Activated CD4-positive, alpha-beta memory T cell treated with anti-CD3 and anti-CD28 coated beads for 36 hours (primary cell): ENCODE measurements at places on chromosomes 1 and 21.

GRCh38 chr1:185816460-185816859, 82.3 kb downstream of the HMCN1 start:
- no peaks in the 10 kb centered on the region for H3K36me3 ChIP-seq
- H3K4me3 ChIP-seq = no peak overlapping the region
- H3K4me1 ChIP-seq = no peaks in the 10 kb centered on the region
- peaks cover 3% of the 10 kb centered on the region for H3K27me3 ChIP-seq

DNA sequence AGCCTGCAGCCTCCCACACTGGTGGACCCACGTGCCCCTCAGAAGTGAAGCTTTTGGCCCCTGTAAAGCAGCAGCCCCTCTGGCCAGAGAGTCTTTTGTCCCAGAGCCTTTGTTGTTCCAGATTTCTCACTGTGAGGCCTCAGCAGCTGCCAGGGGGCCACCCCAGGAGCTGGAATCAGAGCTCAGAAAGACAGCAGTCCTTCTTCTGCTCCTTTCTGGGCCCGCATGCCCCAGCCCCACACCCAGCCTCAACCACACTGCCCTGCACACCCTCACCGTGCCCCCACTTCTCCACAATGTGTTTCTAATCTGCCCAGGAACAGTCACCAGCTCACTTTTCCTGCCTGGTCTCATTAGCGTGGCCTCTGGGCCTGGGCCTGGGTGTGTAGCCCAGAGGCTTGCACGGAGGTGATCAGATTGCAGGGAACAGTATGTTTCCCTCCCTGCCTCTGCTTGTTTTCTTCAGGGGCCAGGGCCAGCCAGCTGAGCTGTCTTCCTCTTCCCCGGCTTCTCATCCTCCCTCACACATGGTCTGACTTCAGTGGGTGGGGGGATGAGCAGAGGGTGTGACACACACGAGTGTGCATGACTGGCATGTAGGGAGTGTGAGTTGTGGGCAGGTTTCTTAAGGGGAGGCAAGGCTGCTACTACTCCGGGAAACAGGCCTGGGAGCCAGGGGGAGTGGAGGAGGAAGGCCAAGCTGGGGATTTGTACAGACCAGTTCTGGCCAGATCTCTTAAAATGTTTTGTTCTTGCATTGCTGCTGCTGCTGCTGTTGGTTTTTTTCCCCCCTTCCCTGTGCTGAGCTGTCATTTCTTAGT, 82.5 kb upstream of the ZNF648 start:
- H3K4me1 ChIP-seq = peaks cover 8% of the 10 kb centered on the region
- peaks cover 4% of the 10 kb centered on the region for H3K27me3 ChIP-seq
- H3K4me3 ChIP-seq = no peak overlapping the region
- H3K27ac ChIP-seq = no peak overlapping the region

DNA sequence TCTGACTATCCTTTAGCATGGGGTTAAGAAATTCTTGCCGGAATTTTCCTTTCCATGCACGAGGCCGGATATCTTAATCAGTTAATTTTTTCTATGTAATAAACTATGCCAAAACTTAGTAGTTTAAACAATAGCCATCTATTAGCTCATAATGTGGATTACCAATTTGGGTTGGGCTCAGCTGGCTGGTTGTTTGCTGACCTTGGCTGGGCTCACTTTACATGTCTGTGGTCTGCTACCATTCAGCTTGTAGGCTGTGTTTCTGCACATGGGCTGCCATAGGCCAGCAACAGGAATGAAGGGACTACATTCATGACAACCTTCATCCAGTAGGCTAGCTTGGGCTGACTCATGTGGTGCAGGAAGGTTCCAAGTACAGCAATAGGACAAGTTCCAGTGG, 56.0 kb upstream of the NTPCR start:
- no peaks in the 10 kb centered on the region for H3K27me3 ChIP-seq
- no peak overlapping the region for H3K27ac ChIP-seq
- no peak overlapping the region for H3K4me3 ChIP-seq
- H3K4me1 ChIP-seq = peaks cover 3% of the 10 kb centered on the region

GRCh38 chr1:194277927-194278326, 1091.5 kb upstream of the B3GALT2 start:
- H3K36me3 ChIP-seq = no peaks in the 10 kb centered on the region
- H3K27ac ChIP-seq = no peak overlapping the region
- no peak for DNase-seq
- no peaks in the 10 kb centered on the region for H3K27me3 ChIP-seq
- no peak overlapping the region for H3K4me3 ChIP-seq

DNA sequence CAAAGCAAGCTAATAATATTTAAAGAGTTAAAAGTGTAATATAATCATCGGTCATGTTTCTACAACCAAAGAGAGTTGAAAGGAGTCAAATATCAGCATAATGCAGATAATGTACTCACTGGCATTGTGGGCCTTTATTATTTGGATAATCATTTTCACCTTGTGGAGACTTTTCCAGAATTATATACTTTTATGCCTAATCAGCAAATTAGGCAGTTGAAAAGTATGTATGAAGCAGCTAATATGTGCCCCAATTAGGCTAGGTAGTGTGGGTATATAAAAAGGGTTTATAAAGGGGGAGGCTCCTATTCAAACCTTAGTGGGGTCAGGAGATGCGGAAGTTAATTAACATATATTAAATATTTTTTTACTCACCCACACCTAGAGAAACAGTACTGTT, 102.8 kb upstream of the HNRNPU start:
- H3K27me3 ChIP-seq = no peaks in the 10 kb centered on the region
- no peak overlapping the region for H3K27ac ChIP-seq
- no peaks in the 10 kb centered on the region for H3K36me3 ChIP-seq
- H3K4me3 ChIP-seq = no peak overlapping the region

DNA sequence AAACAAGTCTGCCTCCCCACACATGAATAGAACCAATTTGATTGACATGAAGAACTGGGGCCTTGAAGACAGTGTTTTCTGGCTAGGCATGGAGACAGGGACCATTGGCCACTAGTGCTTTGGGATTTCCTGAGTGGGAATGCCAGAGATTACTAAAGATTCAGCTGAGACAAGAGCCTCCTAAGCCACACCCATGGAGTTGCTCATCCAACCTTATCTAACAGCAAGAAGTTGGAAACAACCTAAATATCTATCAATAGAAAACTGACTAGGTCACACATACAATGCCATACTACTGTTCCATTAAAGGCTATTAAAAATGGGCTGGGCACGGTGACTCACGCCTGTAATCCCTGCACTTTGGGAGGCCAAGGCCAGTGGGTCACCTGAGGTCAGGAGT, 184.1 kb downstream of the ZBTB18 start:
- H3K27me3 ChIP-seq = peaks cover 5% of the 10 kb centered on the region
- H3K4me3 ChIP-seq = no peak overlapping the region
- no peak overlapping the region for H3K27ac ChIP-seq
- no peak for DNase-seq

DNA sequence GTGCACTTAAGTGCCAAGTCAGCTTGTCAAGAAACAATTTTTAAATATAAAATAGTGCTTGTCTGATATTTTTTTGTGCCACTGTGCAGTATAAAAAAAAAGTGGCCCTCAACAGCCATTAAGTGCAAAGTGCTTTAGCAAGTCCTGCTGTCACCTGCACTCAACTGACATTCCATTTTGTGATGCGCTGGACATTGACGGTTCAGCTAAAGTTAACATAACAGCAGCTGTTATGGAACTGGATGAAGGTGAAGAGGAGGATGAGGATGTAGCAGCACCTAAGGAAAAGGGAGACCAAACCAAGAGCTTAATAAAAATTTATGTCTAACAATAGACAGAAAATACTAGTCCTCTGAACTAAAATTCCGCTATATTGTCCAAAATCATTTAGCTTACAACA, 7.3 kb upstream of the RBM34 start:
- H3K36me3 ChIP-seq = peaks cover 21% of the 10 kb centered on the region
- H3K27ac ChIP-seq = no peak overlapping the region
- no peaks in the 10 kb centered on the region for H3K4me1 ChIP-seq
- DNase-seq = no peak
- H3K4me3 ChIP-seq = no peak overlapping the region

DNA sequence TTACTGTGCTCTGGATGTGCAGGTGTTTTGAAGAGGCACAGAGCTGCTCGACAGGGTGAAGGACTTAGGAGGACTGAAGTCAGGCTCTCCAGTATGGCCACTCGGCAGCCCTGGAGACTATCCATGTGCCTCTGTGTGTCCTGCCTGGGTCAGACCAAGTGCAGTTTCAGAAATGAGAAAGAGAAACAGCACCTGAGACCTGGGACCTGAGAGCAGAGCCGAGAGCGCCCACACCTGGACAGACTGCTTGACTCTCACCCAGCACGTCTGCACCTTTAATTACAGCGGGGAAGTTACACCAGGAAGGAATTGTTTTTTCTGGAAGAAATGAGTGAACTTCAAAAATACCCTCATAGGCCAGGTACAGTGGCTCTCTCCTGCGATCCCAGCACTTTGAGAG, 59.7 kb upstream of the COL6A1 start:
- DNase-seq = no peak
- peaks cover 15% of the 10 kb centered on the region for H3K4me1 ChIP-seq
- no peaks in the 10 kb centered on the region for H3K36me3 ChIP-seq
- no peak overlapping the region for H3K4me3 ChIP-seq
- H3K27me3 ChIP-seq = no peaks in the 10 kb centered on the region
- no peak overlapping the region for H3K27ac ChIP-seq

- H3K36me3 ChIP-seq = no peaks in the 10 kb centered on the region
- H3K27ac ChIP-seq = no peak overlapping the region
- no peak overlapping the region for H3K4me3 ChIP-seq
These were observed 82.8 kb upstream of the RALGPS2 start for GRCh38 chr1:178642282-178642681.

DNA sequence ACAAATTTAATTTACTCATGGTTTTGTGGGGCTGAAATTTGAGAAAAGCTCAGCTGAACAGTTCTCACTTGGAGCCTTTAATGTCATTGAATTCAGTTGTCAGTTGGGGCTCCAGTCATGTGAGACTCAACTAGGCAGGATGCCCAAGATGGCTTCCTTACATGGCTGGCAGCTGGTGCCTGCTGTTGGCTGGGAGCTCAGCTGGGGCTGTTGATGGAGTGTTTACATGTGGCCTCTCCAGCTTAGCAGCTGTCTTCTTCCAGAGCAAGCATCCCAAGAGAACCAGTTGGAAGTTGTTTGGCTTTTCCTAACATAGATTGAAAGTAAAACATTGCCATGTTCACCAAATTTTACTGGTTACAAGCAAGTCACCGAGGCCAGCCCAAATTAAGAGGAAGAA, 81.8 kb upstream of the KCNA3 start:
- H3K4me3 ChIP-seq = no peak overlapping the region
- no peak overlapping the region for H3K27ac ChIP-seq
- no peak for DNase-seq
- H3K4me1 ChIP-seq = no peaks in the 10 kb centered on the region

DNA sequence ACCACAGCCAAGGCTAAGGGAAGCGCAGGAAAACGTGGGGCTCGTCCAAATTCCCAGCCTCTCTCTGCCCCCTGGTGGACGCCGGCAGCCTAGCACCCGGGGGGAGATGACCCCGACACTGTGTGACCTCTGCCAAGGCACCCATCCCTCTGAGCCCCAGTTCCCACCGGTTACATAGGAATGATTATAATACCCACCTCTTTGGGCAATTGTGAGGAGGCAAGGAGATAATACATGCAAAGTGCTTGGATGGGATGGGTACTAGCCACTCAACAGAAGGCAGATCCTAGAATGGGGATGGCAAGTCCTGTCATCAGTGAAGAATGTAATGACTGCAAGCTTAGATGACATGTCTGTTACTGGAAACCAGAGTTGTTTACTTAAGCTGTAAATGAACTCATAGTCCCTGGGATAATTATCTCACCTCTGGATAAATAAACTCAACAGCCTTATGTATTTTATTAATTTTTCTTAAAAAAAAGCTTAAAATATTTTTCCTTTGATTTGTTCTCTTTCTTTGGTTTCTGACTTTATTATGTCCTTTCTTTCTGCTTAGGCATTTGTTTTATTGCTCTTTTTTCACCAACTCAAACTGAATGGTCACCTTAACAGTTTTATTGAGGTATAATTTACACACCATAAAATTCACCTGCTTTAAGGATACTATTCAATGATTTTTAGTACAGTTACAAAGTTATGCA, 11.3 kb upstream of the BMP8B start:
- no peaks in the 10 kb centered on the region for H3K27me3 ChIP-seq
- peak overlapping the region; percentile 67 for H3K4me3 ChIP-seq
- peaks cover 17% of the 10 kb centered on the region for H3K4me1 ChIP-seq
- DNase-seq = peak; percentile 80
- H3K27ac ChIP-seq = peak overlapping the region; percentile 91
